ENCODE measurements at places on chromosomes 11 and 22. TPM values are rescaled to one million over a fixed set of nuclear protein-coding genes. Genes with fewer than 3 reads are reported as not detected.

Gene ACR
- not detected for polyA plus RNA-seq

Gene UPK3A
- not detected for polyA plus RNA-seq

DNA sequence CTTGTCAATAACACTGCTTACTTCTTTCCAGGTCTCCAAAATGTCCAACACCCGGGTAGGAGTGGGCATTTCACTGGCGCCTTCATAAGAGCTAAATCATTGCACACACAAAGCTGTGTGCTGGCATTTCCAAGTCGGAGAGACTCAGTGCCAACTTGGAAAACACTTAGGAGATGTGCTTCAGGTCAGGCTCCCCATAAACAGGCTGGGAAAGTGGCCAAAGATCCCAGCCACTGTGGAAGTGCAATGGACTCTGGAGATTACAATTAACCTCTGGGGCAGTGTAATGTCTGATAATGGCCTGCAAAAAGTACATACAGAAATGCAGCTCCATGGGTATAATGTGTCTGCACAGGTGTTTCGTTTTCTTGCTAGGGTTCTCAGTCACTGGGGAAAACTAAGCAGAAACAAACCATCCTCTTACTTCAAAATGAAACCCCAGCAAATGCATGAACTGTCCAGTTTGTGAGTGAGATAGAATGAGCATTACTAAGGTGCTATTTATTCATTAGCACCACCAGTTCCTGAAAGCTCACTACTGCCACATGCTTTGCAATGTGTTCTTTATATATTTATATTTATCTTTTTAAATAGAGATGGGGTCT lies 79.0 kb downstream of the ABTB2 start:
- DNase-seq = no peak

DNA sequence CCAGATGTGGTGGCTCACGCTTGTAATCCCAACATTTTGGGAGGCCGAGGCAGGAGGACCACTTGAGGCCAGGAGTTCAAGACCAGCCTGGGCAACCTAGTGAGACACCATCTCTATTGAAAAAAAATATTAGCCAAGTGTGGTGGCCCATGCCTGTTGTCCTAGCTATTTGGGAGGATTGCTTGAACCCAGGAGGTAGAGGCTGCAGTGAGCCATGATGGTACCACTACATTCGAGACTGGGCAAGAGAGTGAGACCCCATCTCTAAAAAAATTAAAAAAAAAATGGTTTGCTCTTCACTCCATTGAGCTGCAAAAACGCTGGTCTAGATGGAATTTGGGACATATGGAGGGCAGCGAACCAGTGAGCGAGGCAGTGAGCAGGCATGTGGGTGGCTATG lies 21.6 kb upstream of the SOX10 start:
- no peak for DNase-seq

- peak; percentile 86 for DNase-seq
These were observed 17.3 kb downstream of the RTN4RL2 start for GRCh38 chr11:57477507-57478189.

- DNase-seq = no peak
These were observed 6.8 kb upstream of the HEPACAM start for GRCh38 chr11:124942466-124943253.

DNA sequence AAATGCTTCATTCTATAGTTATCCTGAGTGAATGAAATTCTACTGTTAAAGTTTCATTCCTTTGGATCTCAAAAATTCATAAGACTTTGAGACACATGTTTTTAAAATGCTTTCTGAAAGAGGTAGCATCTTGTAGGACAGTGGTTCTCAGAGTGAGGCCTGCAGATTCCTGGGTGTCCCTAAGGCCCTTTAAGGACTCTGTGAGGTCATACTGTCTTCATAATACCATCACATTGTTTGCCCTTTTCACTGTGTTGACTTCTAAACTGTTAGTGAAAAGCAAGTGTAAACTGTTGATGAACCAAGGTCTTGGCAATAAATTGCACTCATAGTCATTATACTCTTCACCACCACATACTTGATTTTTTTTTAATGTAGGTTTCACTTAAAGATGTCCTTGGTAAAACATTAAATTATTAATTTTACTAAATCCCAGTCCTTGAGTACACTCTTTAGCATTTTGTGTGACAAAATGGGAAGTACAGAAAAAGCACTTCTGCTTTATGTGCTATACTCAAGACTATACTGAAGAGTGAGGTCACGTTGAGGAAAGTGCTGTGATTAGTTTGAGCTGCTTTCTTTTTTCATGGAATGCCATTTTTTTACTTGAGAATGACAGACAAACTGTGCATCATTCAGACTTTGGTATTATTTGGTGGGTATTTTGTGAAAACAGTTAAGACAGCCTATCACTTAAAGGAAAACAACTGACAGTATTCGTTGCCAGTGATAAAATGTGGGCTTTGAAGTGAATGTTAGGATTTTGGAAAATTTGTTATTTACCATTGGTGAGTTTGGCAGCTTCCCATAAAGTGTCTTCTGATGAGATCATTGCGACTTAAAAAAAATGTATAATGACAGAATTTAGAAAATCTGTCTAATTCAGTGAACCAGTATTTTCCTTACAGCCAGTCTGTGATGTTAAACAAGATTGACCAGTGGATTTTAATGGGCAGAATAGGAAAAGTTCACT lies 61.1 kb downstream of the SPECC1L start:
- DNase-seq = no peak

GRCh38 chr11:100687054-100687629 lies at the start of gene ARHGAP42:
TSS of gene ARHGAP42 (plus strand) at chr11:100687288. CDS start at chr11:100687679, 391 bp downstream.
- DNase-seq = peak; percentile 92
